Fibroblast of upper back skin (primary cell): ENCODE measurements at places on chromosomes 1 and 21.
A peak's percentile ranks its signal among the peaks of the same experiment; 100 is the strongest.

GRCh38 chr1:66172272-66172671 lies 361.7 kb upstream of the SGIP1 start:
- no peak for DNase-seq

DNA sequence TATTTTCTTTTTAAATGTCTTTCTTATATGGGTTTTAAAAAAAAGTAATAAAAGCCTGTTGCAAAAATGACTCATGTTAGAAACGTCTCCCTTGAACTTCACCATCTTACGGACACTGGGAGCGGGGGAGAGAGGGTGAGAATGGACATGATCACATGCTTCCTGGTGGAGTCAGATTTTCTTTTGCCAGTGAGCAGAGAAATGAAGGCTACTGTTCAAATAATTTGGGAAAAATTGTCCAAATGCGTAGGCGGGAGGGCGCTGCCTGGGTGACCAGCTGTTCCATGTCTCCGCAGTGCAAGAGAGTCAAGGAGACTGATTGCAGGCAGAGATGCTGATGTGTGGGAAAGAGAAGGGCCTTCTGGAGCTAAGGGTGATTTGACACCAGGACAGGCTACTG lies 23.1 kb downstream of the EIF2D start:
- peak; percentile 83 for DNase-seq

- DNase-seq: no peak
These were observed 60.0 kb upstream of the TLR5 start for GRCh38 chr1:223203034-223203408.

- DNase-seq: no peak
These were observed 381 bp upstream of the KLHL20 start for GRCh38 chr1:173714441-173714758.

- DNase-seq: no peak
These were observed 123.1 kb downstream of the APP start for GRCh38 chr21:26047279-26047967.

GRCh38 chr21:30251781-30252180 lies 31.0 kb downstream of the KRTAP24-1 start:
- DNase-seq: peak; percentile 8

DNA sequence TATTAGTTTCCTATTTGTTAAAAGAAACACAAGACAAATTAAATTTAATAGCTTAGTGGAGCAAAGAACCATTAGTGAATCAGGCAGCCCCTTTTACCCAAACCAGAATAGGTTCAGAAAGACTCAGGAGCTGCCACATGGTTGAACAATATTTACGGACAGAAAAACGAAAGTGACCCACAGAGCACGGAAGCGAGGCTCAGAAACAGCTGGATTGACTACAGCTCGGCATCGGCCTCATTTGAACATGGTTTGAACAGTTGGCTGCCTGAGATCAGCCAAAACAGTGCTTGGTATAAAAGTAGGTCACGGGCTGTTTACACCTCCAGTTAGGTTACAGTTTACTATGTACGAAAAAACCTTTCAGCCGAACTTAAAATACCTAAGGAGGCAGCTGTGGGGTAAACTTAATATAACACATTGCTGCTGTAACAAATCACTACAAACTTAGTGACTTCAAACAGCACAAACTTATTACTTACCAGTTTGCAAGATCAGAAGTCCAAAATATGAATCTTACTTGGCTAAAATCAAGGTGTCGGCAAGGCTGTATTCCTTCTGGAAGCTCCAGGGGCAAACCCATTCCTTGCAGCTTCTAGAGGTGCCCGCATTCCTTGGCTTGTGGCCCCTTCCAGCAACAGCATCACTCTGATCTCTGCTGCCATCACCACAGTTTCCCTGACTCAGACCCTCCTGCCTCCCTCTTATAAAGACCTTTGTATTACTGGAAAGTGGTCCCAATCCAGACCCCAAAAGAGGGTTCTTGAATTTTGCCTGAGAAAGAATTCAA lies 11.8 kb downstream of the PADI4 start:
- DNase-seq: no peak

- peak; percentile 27 for DNase-seq
These were observed 28.4 kb downstream of the PARK7 start for GRCh38 chr1:7989762-7990428.

DNA sequence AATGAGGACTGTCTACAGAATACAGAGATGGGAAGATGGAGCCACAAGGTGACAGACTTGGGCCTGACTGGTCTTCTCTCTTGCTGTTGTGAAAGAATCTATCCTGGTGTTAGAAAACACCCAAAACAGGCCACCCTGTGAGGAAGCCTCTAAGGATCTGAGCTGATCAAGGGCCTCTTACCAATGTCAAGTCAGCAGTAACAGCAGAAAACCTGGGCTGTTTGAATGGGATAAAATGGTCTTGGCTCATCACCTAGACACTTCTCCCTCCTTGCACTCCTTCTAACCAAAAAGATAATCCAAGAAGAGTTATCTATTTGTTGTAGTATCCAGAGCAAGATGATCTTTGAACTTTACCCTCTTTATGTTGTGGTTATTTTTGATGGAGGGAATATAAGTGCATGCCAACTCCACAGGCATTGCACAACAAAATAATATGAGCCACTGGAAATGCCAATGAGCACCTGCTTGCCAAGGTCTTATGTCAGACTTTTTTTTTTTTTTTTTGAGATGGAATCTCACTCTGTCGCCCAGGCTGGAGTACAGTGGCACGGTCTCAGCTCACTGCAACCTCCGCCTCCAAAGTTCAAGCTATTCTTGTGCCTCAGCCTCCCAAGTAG lies 32.8 kb upstream of the ZNF281 start:
- no peak for DNase-seq

DNA sequence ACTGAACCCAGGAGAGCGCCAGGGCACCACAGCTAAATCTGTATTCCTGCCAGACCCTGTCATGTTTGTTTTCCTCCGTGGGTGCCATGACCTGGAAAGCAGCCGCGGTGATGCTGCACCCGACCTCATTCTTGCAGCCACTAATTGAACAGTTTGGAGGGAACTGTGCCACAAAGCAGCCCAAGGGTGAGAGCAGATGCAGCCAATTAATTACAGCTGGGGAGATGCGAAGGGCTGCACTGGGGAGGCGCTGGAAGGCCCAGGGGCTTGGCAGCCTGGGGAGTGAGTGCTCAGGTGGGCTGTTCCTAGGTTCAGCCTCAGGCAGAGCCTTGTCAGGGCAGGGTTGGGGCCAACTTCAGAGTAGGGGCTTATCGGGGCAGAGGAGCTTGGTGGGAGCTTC lies 158.4 kb upstream of the CD34 start:
- DNase-seq: no peak

DNA sequence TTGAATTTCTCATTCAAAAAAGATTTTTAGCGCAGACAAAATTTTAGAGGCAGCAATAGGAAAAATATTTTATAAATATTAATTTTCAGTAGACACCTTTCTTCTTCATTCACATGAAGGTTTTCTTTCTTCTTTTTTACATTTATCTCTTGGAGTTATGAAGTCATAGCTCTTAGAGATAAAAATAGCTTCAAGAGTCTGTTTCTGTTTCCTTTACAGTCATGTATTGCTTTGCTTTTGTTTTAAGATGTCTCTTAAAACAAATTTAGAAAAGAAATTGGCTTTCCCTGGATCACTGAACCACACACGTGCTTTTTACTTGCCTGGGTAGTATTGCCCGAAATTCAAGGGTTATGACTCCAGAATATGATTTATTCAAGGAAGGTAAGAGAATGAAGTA lies 369.9 kb upstream of the LRRC7 start:
- no peak for DNase-seq

DNA sequence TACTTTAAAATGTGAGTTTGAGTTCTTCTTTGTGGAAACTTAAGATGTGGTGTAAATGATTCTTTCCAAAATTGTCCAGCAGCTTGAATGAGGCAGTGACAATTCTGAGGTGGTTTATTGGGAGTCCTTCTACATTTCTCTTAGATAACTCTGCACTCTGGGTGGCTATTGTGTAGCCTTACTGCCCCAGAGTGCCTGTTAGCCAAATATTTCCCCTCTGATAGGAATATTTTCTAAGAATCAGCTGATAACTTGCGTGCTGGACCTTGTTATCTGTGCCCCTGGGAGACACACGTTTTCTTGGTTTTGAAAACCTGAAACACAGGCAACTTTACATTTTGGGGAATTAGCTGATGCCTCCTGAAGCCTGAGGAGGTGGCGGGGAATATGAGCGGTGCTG lies 91.6 kb downstream of the CD247 start:
- DNase-seq: no peak

- DNase-seq: peak; percentile 92
These were observed 277.8 kb downstream of the LTN1 start for GRCh38 chr21:28714777-28715464.

GRCh38 chr1:220451532-220451931 lies 76.4 kb upstream of the MARK1 start:
- DNase-seq: no peak

- no peak for DNase-seq
These were observed 33.1 kb upstream of the LRRC3 start for GRCh38 chr21:44421901-44422840.

DNA sequence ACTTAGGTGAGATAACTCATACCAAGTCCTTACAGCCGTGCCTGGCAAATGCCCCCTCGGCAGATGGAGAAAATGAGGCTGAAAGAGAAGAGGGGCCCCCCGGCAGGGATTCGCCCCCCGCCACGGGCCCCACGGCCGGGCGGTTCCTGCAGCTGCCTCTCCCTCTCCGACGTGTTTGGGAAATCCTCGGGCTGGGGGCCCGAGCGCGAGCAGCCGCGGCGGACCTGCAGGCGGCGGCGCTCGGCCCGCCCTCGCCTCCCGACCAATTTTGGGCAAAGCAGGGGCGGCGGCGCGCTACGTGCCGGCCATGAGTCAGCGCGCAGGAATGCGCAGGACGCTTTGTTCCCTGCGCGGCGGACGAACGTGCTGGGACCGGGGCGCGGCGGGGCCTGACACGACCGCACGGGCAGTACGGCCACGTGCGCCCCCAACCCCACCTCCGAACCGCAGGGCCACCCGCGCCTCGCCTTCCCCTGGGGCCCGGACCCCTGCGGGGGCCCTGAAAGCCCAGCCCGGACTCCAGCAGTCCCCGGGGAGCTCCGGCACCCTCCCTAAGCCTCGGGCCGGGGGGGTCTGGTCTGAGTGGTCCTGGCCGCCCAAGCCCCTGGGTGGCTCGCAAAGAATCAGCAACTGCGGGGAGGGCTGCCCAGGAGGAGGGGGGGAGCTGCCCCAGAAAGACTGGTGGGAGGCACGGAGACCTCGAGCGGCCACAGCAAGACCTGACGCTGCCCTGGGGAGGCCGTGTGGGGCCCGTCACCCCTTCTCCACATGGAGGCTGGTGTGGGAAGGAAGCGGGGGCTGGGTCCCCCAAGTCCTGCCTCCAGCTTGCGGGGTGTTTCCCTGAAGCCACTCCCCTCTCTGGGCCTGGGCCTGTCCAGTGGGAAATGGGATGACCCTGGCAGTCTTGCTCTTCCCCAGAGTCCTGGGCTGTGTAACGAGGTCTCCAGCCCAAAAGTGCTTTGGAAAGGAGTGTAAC lies 11.9 kb upstream of the EDN2 start:
- peak; percentile 90 for DNase-seq
